ENCODE measurements at places on chromosomes 7 and 10.

- DNase-seq: no peak
Observed at GRCh38 chr7:138377306-138377705, 82.8 kb upstream of the TRIM24 start.

DNA sequence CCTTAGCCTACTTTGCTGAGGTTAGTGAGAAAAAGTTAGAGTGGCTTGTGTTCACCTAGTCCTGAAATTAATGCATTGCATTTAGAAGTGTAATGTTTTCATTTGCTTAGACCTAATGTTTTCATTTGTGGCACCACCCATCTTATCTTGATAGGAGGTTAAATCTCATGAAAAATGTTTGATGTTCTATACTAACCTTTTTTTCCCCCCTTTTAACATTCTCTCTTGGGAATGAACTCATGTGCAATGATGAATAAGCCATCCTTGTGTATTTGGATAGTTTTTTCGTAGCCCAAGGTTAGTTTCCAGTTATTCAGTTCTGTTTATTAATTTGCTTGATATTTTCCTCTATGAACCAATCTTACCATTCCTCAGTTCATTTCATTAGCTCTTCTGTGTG lies 2.8 kb downstream of the FHIP2A start:
- no peak for DNase-seq

DNA sequence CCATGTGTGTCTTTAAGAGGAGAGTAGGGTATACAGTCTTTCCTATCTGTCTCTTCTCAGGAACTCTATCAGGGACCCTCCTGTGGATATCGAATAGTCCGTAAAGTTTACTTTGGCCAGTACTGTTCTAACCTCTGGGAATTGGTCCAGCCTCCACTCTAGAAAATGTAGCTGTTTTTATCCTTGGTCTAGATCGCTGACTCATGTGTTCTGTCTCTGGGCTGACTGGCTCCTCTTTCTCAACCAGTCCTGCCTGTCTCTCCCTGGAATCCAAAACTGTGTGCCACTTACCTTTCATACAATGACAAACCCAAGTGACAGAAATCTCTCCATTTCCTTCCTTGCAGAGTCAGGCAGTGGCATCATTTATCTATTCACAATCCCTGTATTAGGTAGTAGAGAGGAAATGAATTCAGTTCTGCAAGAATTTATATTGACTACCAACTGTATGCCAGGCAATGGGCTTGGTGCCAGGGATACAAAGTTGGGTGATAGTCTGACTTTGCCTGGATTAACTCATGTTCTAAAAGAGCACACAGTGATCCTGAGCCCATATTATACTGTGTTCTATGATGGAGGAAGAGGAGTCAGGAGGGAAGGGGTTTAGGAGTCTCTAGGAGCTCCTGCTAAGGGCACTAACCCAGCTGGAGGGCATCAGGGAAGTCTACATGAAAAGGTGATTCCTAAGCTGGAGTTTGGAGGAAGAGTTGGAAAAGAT lies 232.7 kb downstream of the LRMDA start:
- no peak for DNase-seq

DNA sequence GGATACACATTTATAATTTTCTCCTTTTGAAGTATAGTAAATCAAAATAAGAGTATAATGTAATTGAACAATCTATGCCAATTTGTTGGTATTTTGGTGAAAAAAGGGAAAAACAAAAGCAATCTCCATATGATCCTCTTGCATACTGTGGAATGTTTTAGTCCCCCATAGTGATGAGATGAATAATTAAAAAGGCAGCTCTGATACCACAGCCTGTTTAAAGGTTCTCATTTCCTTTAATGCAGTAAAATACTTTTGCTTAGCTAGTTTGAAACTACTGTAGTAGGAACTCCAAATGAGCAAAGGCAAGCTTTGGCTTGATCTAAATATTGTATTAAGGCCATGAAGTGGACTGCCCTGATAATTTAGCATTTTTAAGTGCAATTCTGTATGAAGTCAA lies 77.6 kb downstream of the VTI1A start:
- no peak for DNase-seq

DNA sequence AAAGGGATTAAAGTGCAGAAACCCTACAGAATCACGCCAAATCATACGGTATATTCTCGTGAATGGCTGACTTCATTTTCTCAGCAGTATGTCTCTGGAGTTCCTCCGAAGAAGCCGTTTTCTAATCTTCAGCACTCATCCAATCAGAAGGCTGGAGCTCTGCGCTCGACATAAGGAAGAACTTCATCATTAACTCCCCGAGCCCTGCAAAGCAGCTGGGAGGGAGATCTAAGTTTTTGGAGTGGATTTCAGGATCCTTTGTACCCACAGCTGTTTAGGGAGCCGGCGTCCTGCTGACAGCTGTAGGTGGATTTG lies 40.7 kb upstream of the SDK1 start:
- DNase-seq: no peak

DNA sequence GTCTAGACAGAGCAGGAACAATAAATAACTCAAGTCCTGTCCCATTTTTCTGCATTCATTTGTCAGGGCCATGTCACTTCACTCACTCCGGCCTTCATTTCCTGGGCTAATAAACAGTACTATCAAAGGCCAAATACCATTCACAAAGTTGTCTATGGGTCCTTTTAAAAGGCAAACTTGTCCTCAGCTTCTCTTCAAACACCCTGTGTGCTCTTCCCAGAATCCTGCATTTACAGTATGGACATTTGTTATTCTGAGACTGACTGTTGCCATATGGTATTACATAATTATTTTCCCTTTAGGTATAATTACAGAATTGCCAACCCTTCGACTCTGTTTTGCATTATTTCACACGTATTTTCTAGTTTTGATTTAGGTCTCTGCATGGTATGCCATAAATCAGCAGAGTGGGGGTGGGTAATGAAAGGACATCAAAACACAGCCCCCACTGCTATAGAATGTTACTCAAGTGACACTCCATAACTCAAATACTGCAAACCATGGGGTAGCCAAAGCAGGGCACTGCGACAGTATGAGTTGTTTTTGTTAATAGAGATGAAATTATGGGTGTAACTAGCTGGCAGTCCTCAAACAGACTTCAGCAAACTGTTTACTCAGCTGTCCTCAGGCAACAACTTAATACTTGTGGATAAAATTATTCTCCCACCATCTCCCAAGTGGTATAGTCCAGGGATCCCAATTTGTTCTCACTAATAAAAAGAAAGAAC lies 183.7 kb downstream of the TRIL start:
- no peak for DNase-seq

GRCh38 chr10:85741626-85742300 lies 624.8 kb downstream of the GRID1 start:
- DNase-seq: no peak

- DNase-seq: no peak
Observed at GRCh38 chr7:28041508-28042314, 138.9 kb downstream of the JAZF1 start.

Measured in T-cell (primary cell).